Mammary epithelial cell (primary cell): ENCODE measurements at places on chromosomes 16 and 17. TPM values are rescaled to one million over a fixed set of nuclear protein-coding genes. Genes with fewer than 3 reads are reported as not detected.

FAM83G gene
- 36.3 and 43.4 TPM in 2 replicates for total RNA-seq

LRRC37B gene
- total RNA-seq: 8.0 TPM

CDH1 gene
- total RNA-seq: 355 TPM

DOK4 gene
- 20.0 TPM for total RNA-seq

AOC2 gene
- 0.67 TPM for total RNA-seq

YBX2 gene
- total RNA-seq: 0.17 TPM

DNA sequence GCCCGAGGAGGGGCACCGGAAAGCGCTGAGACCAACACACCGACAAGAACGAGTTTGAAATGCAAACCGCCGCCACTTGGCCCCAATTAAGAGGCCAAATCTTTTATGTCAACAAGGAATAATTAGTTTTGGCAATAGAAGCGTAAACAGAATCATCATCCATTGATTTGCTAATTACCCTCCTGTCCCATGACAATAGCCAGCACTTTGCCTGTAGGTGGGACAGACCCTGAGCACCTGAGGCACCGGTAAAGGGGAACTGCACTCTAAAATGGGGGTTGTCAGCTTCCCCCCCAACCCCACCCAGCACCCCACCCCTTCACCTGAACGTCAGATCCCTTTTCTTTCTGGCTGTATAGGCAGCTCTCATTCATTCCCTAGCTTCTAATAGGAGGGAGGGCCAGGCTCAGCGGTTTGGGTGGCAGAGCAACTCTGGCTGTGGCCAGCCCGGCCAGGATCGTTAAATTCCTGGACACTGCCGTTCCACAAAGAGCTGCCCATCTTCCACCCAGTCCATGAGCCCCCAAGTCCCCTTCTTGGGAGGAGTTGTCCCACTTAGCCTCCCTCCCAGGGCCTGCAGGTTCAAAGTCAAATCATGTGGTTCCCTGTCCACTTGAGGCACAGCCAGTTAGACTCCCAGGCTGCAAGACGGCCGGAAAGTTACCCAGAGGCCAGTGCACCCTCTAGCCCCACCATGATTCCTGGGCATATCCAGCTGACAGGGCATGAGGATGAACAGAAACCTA is 45.8 kb downstream of the WNT3 start:
- no peak for DNase-seq

DNA sequence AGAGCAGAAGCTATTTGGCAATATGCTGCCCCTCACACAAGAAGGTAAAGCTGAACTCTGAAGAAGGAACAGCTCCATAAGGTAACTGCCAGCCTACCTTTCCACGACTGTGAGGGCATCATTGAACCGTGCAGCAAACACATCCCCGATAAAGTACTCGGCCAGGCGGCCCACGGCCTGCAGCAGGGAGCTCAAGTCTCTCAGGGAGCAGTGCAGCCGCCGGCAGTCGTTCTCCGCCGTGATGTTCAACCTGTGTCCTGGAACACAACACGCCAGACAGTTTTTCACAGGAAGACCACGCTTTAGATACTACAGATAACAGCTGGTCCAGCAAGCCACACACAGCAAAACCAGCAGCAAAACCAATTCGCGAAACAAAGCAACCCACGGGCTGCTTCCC is 62.1 kb upstream of the GSG1L start:
- DNase-seq: no peak

- DNase-seq: no peak
Observed at GRCh38 chr17:78559749-78560368, 17.3 kb downstream of the DNAH17 start.

- DNase-seq: no peak
Observed at GRCh38 chr17:50844117-50844700, 8.8 kb downstream of the WFIKKN2 start.

DNA sequence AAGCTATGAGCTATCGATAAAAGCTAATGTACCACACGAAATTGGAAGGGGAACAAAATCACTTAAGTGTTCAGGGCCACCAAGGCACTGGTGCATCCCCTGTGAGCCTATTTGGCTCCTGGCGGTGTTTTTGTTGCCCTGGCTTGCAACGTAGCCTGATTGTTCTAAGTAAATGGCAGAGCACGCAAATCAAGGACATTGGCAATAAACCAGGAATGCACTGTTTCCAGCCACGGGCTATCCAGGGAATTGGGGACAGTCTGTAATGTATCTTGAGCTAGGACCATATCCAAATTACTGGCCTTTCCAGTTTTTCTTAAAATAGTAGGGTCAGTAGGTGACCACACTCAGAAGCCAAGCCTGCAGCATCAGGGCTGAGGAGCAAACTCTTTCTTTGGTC is 734.0 kb downstream of the MAF start:
- no peak for DNase-seq

GRCh38 chr16:51524555-51525373 is 373.7 kb upstream of the SALL1 start:
- peak; percentile 52 for DNase-seq
